ENCODE measurements at places on chromosomes 7 and 10.
A peak's percentile ranks its signal among the peaks of the same experiment; 100 is the strongest.

DNA sequence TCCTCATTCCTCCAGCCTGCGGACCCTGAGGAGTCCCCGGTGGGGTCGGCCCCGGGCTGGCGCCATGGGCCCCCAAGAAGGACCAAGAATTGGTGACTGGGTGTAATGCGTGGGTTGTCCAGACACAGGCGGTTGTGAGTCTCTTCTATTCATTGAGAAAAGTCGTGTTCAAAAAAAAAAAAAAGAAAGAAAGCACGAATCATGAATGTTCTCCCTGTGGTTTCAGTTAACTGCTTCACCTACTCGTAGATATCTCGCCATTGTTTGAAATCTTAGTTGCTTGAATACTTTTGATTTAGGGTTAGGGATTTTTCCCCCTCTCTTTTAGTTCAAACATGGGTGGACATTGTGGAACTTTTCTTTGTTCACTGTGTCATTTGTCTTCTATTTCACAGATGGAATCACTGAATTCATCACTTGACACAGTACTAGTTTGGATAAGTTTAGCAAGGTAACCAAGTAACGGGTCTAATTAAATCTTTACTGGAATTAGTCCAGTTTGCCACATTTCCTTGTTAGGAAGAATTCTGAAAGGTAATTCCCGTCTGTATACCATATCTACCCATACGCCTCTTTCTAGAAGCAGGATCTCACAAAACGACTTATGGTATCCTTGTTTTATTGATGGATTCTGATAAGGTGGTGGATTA is 775 bp downstream of the STARD3NL start:
- peak; percentile 41 for DNase-seq

DNA sequence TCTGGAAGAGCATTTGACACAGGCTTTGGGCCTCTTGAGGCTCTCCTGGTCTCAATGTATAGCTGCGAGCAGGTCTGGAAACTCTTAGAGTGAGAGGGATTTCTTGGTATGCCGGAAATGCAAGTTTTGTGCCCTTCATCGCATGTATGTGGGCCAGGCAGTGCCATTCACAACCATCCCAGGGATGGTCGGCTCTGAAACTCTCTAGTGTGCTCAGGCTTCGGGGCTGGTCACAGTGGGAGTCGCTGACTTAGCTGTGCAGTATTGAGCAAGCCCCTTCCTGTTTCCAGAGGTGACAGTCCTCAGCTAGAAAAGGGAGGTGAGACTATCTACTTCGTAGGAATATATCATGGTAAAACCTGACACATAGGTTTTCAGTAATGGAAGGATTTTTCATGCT is 2.0 kb upstream of the AOAH start:
- no peak for DNase-seq

- DNase-seq: no peak
Observed at GRCh38 chr10:22824520-22824919, 103.3 kb upstream of the ARMC3 start.

DNA sequence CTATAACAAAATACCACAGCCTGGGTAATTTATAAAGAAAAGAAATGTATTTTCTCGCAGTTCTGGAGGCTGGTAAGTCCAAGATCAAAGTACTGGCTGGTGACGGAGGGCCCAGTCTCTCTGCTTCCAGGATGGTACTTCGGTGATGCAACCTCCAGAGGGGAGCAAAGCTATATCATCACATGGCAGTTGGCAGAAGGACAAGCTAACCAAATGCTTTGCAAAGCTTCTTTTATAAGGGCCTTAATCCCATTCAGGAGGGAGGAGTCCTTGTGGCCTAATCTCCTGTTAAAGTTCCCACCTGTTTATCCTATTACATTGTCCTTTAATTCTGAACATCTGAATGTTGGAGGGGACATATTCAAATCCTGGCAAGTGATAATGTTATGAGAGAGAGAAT is 134.1 kb upstream of the SP4 start:
- DNase-seq: no peak

GRCh38 chr7:29035044-29035740 is 77.1 kb upstream of the TRIL start:
- DNase-seq: no peak

DNA sequence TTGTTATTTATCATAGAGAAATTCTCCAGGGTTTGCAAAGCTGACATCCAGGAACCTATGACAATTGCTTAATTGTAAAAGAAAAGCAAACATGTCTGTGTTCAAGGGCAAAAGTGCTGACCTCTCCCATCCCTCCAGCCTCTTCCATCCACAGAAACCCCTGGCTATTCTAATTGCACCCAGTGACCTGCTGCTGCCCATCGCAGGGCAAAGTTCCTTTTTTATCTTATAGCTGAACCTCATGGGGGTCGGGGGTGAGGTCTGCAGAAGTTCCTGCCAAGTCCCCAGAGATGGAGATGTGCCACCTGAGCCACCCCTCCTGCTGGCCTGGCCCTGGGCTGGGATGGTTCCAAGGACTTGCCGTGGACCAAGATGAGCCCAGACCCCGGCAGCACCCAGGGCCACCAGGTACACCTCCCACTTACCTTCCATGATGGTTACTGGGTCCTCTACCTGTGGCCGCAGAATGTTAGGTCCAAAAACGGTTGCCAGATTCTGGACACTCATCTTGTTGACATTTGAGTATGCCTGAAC is 146.5 kb downstream of the MAPK8 start:
- no peak for DNase-seq

DNA sequence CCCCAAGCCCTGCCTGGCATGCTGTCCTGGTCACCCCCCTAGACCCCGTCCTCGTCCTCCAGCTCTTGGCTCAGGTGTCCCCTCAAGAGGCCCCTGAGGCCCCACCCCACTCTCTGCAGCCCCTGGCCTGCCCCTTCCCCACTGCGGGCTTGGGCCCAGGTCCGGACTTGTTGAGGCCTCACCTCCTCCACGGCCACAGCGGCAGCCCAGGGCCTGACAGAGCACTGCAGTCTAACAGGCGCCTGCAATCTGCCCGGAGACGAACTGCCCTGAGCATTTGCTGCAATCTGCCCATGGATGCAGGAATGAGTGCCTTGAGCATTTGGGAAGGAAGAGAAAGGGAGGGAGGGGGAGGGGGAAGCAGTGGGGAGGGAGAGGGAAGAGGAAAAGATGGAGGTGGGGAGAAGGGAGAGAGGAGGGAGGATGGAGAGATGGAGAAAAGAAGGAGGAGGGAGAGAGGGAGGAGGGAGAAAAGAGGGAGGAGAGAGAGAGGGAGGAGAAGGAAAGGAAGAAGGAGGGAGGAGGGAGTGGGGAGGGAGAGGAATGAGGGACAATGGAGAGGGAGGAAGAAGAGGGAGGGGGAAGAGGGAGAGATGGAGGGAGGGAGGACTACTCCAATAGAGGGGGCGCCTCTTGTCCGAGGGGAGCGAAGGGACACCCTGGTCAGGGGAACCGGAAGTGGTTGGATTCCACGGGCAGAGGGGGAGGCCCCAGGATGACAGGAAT is 73.9 kb downstream of the PDGFA start:
- no peak for DNase-seq

- no peak for DNase-seq
Observed at GRCh38 chr10:3096149-3096548, 28.8 kb downstream of the PFKP start.

DNA sequence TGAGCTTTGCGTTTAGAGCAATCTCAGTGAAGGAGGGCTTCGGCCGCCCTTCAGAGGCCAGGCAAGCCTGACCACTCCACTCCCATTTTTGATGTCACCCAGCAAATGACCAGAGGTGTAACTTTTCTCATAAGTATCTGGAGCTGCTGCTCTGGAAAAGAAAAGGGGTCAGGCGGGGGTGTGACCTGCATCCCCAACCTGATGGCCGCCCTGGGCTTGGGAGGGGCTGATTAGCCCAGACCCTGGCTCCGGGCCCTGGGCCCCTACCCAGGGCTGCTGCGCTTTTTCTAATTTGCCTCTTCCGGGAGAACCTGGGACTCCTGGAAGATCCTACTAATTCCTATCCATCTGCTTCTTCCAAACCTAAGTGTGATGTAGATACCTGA is 9.6 kb upstream of the EBF3 start:
- DNase-seq: no peak

GRCh38 chr10:86170255-86171108 is 196.1 kb downstream of the GRID1 start:
- no peak for DNase-seq

Data from renal cortex interstitium (tissue), 15 donors.